ENCODE measurements at places on chromosomes 13 and 19.

DNA sequence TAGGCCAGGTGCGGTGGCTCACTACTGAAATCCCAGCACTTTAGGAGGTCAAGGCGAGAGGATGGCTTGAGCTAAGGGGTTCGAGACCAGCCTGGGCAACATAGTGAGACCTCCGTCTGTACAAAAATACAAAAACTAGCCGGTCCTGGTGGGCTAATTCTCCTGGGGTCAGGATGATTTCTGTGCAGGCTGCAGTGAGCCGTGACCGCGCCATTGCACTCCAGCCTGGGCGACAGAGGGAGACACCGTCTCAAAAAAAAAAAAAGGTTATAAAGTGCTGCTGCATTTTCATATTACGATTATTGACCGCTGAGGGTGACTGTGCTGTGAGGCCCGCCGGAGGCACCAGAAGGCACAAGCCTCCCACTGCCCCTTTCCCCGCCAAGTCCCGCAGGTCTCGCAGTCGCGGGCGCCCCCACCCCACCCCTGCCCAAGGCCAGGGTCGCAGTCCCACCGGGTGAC, 477 bp upstream of the PLEKHF1 start:
- DNase-seq: no peak

DNA sequence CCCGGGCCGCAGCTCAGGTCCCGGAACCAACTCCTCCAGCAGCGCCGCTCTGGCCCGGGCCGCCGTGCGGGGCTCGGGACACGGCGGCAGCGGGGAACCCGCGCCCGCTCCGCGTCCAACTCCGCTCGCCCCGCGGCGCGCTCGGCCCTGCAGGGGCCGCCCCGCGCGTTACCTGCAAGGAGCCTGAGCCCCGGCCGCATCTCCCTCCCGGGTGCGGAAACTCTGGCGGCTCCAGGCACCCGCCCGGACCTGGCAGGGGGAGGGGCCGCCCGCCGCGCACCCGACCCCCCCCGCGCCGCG, at the start of gene TMTC4:
TMTC4 (minus strand) TSS at position 224 of the 300 bp plus-strand sequence. CDS start 4,433 bp downstream, outside the sequence.
- DNase-seq: no peak

DNA sequence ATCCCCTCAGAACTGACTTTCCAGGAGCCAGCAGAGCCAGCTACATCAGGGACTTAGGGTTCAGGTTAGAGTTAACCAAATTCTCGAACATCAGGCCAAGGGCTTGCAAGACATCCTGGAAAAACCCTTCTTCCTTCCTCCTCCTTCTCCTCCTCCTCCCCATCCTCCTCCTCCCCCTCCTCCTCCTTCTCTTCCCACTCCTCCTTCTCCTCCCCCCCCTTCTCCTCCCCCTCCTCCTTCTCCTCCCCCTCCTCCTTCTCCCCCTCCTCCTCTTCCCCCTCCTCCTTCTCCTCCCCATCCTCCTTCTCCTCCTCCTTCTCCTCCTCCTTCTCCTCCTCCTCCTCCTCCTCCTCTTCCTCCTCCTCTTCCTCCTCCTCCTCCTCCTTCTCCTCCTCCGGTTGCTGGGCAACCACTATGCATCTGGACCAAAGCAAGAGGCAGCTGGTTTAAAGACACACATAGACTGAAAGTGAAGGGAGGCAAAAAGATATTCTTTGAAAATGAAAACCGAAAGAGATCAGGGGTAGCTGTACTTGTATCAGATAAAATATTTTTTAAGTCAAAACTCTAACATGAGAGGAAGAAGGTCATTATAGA, 5.9 kb upstream of the CCL25 start:
- DNase-seq: no peak

- no peak for DNase-seq
Observed at GRCh38 chr19:41588497-41589209, 12.7 kb downstream of the CEACAM21 start.

- no peak for DNase-seq
Observed at GRCh38 chr19:16037424-16038195, 38.7 kb upstream of the TPM4 start.

DNA sequence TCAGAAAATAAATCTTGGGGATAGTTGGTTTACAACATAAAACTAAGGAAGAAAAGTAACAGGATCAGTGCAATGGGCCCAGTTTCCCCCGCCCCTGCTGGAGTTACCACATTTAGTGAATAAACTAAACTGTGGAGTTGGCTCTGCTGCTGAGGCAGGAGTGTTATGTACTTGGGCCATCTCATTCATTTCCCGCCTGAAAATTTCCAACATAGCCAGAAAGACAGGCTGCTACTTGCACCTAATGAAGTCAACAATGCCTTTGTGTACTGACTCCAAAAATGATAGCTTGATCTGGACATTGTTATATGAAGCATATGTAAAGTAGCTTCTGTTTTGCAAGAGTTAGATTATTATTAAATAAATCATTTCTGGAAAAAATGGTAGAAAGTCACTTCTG, 7.9 kb upstream of the RNASEH2B start:
- no peak for DNase-seq

- no peak for DNase-seq
Observed at GRCh38 chr19:16888629-16889365, at the start of gene F2RL3. TSS of gene F2RL3 (plus strand) at chr19:16888999. CDS start at chr19:16889190, 191 bp downstream.

DNA sequence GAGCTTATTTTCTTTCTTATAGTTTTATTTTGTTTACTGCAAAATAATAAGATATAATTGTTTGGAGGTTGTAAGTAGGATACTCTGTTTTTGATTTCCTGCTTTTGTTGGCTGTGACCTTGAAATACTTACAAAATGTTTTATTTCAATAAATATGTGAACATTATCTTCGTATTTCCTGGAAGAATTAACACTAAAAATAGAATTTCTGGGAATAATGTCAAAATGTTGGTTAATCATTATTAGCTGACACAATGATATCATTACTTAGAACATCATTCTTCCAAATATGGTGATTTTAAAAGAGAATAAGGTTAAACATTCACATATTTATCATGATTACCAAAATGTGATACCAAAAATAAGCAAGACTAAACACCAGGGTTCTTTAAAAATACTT, 1148.6 kb upstream of the PRR20A start:
- no peak for DNase-seq

- no peak for DNase-seq
Observed at GRCh38 chr19:44539236-44539826, 9.9 kb upstream of the CEACAM20 start.

DNA sequence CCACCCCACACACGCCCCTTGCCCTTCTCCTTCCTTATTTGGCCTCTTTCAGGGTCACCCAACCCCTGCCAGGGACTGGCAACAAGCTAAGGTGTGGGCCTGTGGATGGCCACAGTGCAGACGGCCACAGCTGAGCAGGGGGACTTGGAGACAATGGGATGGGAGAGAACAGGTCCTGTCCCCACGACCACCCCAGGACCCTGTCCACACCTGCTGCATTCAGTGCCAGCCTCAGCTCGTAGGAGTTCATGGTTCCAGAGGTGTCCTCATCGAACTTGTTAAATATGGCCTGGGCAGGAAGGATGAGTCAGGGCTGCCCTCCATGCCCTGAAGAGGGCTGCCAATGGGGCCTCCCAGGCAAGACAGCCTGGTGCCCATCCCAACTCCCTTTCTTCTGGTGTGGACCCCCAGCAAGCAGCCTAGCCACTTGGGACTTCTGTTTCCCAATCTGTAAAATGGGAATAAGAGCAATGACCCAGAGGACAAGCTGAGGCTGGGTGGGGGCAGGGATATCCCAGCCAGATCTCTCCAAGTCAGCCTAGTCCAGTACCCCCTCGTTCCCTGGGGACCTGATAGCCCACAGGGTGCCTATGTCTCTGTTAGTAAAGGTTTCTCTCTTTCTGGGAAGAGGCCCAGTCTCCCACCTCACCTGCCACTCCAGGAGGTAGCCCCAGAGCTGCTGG, 10.6 kb downstream of the CAPN12 start:
- DNase-seq: peak; percentile 42

GRCh38 chr19:30117636-30118145, 175.7 kb downstream of the URI1 start:
- no peak for DNase-seq

DNA sequence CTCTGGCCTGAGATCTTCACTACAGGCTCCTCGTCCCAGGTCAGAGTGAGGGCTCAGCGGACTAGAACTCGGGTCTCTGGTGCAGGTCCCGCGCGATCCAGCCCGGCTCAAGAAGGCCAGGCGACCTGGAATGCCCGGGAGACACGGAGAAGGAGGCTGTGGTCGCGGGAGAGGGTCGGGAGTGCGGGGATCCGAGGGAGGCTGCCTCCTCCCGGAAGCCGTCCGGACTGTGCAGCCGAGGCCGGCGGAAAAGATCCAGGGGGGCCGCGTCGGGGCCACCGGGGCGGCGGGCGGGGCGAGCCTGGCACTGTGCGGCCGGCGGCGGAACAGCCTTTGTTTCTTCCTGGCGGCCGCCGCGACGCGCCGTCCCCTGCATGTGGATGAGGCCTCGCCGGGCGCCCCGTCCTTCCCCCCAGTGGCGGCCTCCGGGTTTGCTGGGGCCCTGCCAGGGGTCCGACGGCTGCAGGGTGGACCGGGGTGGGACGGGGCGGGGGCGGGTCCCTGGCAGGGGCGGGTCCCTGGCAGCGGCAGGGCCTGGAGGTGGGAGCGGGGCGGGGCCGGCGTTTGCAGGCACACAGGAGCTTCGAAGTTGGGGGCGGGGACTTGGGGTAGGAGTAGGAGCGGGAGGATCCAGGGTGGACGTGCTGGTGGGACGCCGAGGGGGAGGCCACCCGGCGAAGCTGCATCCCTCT, 1.0 kb upstream of the SLC7A10 start:
- DNase-seq: no peak

GRCh38 chr19:51820011-51820410, 25.1 kb downstream of the FPR3 start:
- no peak for DNase-seq

GRCh38 chr19:2469102-2469914, 6.6 kb upstream of the GADD45B start:
- no peak for DNase-seq

- DNase-seq: no peak
Observed at GRCh38 chr13:41561170-41561569, 103.8 kb downstream of the RGCC start.

DNA sequence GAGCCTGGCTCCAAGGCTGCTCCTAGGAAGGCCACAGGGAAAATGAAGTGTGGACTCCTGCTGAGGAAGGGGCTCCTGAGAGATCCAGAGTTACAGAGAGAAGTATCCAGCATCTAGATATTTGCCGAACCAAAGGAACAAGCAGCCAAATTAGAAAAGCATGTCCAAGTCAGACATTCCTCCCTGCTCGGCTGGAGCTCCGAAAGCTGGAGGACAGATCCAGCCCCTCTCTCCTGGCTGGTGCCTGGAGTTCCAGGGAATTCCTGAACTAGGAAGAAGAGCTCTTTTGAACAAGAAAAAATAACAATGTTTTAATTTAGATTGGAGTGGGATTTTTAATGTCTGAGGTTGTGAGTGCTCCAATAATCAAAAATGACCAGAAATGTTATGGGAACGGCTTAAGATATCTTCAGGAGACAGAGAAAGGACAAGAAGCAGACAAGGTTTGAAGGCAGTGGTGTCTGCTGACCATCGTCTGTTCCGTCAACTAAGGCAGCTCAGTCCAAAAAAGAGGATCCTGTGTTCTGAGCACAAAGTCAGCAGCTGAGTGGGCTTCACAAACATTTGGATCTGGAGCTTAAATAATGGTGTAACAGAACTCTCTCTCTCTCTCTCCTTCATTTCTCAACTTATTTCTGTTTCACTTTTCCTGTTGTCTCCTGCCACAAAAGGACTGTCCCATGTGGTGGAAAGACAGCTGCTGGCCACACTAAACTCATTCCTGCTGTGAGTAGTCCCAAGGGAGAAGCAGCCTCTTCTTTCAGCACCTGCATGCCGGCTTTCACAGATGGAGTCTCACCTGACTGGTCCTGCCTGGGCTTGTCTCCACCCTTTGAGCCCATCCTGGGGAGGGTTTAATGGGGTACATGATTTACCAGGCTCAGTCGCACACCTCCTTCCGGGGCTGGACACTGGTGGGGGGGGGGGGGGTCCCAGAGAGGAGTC, 31.5 kb upstream of the IRS2 start:
- DNase-seq: no peak

- no peak for DNase-seq
Observed at GRCh38 chr13:77749344-77749880, 51.9 kb downstream of the SLAIN1 start.

DNA sequence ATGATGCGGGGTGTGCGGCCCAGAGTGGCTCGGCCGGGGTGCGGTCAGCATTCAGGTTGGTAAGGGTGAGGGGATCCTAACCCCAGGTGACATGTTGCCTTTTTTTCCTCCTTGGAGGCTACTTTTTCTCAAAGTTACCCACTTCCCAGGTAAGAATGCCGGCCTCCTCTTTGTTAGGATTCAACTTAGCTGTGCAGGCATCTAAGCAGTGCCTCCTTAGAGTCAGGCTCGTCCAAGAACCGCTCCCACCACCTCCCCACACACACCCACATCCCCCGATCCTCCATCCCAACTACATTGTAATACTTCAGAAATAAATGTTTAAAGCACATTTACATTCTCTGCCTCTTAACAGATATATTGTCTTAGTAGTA, 733 bp upstream of the ENOX1 start:
- no peak for DNase-seq

DNA sequence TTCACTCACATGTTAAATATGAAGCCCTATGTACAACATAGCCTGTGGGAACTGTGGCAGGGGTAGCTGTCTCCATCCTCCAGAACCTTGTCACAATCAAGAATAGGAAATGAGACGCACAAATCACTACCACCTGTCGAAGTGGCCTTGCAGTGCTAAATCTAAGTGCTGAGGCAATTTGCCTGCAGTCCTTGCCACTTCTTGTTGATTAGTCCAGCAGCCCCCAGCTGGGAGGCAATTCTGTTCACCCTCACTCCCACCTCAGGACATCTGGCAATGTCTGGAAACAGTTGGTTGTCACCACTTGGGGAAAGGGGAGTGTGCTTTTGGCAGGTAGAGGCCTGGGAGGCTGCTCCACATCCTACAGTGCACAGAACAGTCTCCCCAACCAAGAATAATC, 10.7 kb downstream of the RFX2 start:
- DNase-seq: no peak

DNA sequence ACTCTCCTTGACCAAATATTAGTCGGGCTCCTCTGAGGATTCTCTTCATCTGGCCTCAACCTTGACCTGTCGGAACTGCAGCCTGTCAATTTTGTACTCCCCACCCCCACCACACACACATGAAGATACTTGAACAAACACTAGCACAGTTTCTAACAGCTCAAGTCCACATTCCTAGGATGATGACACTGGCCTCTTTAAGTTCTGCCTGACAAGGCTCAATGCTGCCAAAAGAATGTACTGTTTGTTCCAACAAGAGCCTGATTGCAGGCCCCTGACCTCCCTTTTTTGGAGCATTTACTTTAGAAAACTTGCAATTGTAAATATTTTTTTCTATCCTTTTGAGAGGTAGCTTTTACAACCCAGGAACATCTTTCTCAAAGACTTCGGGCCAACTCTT, 169.2 kb upstream of the IRS2 start:
- DNase-seq: no peak

GRCh38 chr13:74550039-74550438, 415.8 kb upstream of the KLF12 start:
- no peak for DNase-seq

GRCh38 chr13:77535448-77535847, at the start of gene SCEL:
TSS of gene SCEL (plus strand) at chr13:77535706. CDS start at chr13:77555876, 20,170 bp downstream.
- no peak for DNase-seq

- no peak for DNase-seq
Observed at GRCh38 chr13:29530901-29531300, 64.6 kb downstream of the SLC7A1 start.
